Occipital lobe (tissue), 3 donors: ENCODE measurements at places on chromosomes 7 and 10.

- DNase-seq: peak; percentile 64
Measured at GRCh38 chr7:6589829-6590644, at the start of gene INTS15. INTS15 (plus strand) TSS chr7:6590021; CDS start chr7:6590284, 263 bp downstream.

GRCh38 chr10:60615541-60615940, 162.7 kb upstream of the CDK1 start:
- no peak for DNase-seq

DNA sequence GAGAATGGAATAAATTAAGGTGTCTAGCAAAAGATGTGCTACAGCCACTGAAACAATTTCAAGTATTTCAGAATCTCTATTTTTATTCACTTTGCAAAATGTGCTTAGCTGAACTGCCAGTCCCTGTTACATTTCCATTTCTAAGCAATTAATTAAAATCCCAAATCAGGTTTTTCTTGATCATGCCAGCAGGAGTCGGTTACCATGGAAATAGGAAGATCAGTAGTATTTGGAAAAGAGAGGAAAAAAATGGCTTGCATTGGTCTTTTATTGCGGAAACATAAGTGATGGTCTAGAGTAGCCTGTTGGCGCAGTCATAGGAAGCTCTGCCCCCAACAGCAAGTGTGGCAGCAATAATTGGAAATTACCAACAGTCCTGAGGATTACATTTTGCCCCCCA, 867.1 kb downstream of the GATA3 start:
- no peak for DNase-seq

GRCh38 chr7:98641646-98642500, 24.8 kb downstream of the NPTX2 start:
- no peak for DNase-seq

DNA sequence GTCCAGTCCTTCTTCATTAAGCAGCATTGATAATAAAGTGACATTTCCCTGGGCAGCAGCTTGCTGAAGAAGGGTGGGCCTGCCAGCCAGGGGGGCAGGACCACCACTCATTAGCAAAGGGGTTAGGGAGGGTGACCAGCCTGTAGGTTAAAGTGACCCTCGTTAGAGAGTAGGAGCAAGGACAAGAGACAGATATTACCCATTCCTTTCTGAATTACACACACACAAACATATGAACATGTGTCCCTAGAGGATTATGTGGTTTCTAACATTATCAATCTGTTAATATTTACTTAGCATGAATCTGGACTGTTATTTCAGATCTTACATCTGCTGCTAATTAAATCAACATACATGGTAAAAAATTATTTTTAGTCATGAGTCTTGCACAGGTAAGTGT, 88.9 kb downstream of the CTTNBP2 start:
- no peak for DNase-seq

GRCh38 chr10:69789164-69789576, 12.5 kb upstream of the COL13A1 start:
- DNase-seq: no peak

GRCh38 chr10:105855791-105856190, 1214.7 kb downstream of the SORCS3 start:
- no peak for DNase-seq

DNA sequence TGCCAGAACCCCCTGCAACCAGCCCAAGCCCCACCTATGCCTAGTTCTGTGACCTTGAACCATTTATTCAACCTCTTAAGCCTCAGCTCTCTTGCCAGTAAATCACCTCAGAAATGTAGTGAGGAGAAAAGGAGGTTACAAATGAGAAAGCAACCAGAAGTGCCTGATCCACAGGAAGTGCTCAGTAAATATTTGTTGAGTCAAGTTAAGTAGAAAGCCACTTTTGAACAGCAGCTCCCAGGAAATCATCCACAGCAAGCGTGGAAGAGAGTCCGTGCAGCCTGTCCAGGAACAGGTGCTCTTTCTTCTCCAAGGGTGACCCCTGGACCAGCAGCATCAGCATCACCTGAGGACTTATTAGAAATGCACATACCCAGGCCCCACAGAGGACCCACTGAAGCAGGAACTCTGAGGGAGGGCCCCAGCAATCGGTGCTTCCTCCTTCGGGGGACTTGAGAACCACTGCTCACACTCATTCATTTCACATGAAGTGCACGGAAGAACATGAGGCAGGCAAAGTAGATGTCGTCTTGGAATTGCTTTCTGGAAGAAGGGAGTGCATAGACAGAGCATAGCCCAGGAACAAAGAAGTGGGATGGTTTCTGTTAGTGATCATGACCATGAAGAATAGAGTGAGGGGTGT, 6.3 kb upstream of the C10orf71 start:
- DNase-seq: no peak

- DNase-seq: no peak
Measured at GRCh38 chr10:28366994-28367393, 64.1 kb upstream of the MPP7 start.
